ENCODE measurements at places on chromosomes 7 and 10.
A peak's percentile ranks its signal among the peaks of the same experiment; 100 is the strongest.

GRCh38 chr10:13930120-13930519 is 343.4 kb downstream of the PRPF18 start:
- DNase-seq = no peak

DNA sequence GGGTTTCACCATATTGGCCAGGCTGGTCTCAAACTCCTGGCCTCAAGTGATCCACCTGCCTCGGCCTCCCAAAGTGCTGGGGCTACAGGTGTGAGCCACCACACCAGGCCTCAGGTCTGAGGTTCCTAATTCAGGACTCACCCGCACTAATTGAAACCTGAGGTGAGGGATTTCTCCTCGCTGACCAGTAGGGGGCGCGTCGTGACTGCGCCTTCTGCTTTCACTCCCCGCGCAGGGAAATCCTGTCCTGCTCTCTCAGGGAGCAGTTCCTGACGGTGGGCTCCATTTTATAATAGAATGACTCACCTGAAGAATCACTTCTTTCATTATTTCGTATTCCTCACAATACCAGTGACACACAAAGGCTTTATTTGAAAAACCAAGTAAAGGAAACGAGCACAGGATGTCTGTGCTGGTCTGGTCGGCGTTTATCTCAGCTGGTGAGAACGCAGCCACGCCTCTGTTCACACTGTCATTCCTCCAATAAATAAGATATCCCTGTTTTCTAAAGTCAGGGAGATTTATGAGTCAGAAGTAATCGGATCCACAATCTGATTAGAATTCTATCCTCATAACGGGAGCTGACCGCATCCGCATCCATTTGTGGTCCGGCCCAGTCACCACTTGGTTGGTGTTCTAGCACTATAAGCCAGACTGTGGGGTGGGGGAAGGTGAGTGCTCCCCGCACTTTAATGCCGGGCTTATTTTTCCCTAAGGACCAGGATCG is 35.4 kb downstream of the BAG3 start:
- DNase-seq = peak; percentile 73

GRCh38 chr10:58319599-58319998 is 15.2 kb upstream of the UBE2D1 start:
- no peak for DNase-seq

GRCh38 chr10:129031844-129032150 is 435.2 kb upstream of the MGMT start:
- no peak for DNase-seq

- no peak for DNase-seq
Measured at GRCh38 chr7:148270576-148270975, 320.0 kb upstream of the C7orf33 start.

DNA sequence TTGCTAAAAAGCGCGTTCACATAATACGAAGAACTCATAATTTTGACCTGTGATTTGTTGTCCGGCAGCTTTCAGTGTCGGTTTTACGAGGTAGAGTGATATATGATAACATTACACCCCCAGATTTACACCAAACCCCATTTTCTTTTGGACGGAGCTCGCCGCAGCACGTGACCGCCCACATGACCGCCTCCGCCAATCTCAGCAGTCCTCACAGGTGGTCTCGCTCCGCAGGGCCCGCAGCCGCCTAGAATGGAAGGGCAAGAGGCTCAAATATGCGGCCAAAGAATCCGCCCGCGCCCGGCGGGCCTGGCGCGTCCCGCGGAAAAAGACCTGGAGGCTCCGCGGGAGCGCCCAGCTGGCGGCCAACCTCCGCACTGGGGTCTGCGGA is at the start of gene HOXA7:
HOXA7 (minus strand) TSS at position 168 of the 391 bp plus-strand sequence; CDS start at position 38, 130 bp downstream.
- no peak for DNase-seq

GRCh38 chr10:110527731-110528171 is 30.0 kb downstream of the DUSP5 start:
- DNase-seq = no peak

GRCh38 chr7:49527182-49527581 is 246.3 kb upstream of the VWC2 start:
- no peak for DNase-seq

All from COLO829 (cell line).